Fibroblast of skin of left biceps (primary cell): ENCODE measurements at places on chromosomes 2 and 18.
A peak's percentile ranks its signal among the peaks of the same experiment; 100 is the strongest.

- DNase-seq = no peak
Measured at GRCh38 chr2:241269707-241270520, 45.6 kb downstream of the HDLBP start.

- peak; percentile 42 for DNase-seq
Measured at GRCh38 chr2:58899692-58900091, 658.6 kb upstream of the FANCL start.

- no peak for DNase-seq
Measured at GRCh38 chr2:229971298-229971790, 49.0 kb downstream of the FBXO36 start.

DNA sequence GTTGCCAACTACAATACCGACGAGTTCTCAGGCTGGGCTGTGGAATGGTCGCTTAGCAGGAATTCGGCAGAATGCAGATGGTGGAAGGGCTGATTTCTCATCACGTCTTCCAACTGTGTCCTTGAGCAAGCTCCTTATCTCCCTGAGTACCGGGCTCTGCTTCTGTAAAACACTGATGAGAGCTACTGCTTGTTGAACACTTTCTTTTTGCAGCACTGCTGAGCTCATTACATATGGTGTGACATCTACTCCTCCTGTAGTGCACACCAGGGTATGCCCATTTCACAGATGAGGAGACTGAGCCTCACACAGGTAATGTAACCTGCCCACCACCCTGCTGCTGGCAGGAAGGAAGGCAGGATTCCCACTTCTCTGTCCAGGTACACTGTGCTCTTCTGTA is 8.3 kb downstream of the IL1R2 start:
- DNase-seq = no peak

GRCh38 chr18:4017480-4017879 is 437.6 kb downstream of the DLGAP1 start:
- no peak for DNase-seq

- DNase-seq = no peak
Measured at GRCh38 chr18:23998820-23999219, 15.7 kb upstream of the TTC39C start.

GRCh38 chr2:128661311-128661710 is 342.6 kb upstream of the HS6ST1 start:
- no peak for DNase-seq

DNA sequence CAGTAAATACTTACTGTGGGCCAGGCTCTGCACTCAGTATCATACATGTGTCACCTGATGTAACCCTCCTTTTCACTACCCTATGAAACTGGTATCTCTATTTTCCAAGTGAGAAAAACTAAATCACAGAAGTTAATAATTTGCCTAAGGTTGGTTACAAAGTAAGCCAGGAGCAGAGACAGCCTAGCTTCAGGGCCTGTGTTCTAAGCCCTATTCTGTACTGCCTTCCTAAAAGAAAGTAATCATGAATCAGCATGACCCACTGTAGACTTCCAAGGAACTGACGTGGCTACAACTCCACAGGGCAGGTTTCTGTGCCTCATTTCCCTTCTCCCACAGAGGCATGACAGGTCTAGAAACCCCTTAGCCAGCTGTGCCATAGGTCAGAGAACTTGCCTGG is 14.3 kb downstream of the ZNF142 start:
- DNase-seq = no peak

- DNase-seq = no peak
Measured at GRCh38 chr2:55033076-55033742, 17.0 kb downstream of the RTN4 start.

GRCh38 chr2:66899648-66900047 is 464.7 kb downstream of the MEIS1 start:
- no peak for DNase-seq

GRCh38 chr2:6764968-6765723 is 100.6 kb downstream of the CMPK2 start:
- DNase-seq = no peak

GRCh38 chr2:240429872-240430491 is 5.5 kb upstream of the GPC1 start:
- DNase-seq = no peak

DNA sequence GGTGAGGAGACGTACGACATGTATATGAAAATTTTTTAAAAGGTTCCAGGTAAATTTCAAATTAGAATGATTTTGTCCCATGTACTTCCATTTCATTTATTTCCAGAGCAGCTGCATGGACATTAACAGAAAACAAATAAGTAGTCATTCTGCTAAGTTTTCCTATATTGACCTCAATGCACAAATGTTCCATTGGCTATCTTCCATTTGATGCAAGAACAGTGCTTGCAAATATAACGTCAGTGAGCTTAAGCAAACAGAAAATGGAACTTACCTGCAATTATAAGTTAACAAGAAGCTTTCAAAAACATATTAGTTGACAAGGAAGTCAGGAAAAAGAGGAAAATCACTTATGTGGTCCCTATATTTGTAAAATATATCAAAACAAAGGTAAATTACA is 16.6 kb downstream of the PAIP2B start:
- no peak for DNase-seq

DNA sequence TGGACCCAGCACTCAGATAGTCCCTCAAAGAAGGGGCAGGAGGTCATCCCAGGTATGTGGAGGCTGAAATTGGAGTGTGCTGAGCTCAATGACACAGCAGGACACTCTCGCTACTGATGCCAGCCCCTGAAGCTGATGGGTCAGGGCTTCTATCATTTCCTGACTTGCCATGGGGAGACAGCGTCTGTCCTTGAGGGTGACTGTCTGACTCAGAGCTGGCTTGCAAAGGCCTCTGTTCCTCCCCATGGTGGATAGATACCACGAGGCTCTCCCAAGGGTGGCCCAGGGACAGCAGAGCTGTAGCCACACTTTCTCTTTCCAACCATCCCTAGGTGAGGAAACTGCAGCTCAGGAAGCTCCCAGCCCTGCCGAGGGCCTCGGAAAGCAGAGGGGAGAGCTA is 10.8 kb downstream of the ALPG start:
- DNase-seq = no peak

- DNase-seq = no peak
Measured at GRCh38 chr2:72949045-72949444, 31.7 kb downstream of the EMX1 start.
